ENCODE measurements at places on chromosomes 11 and 22.

- no peak for DNase-seq
Measured at GRCh38 chr22:24335496-24335895, 64.9 kb downstream of the SPECC1L start.

DNA sequence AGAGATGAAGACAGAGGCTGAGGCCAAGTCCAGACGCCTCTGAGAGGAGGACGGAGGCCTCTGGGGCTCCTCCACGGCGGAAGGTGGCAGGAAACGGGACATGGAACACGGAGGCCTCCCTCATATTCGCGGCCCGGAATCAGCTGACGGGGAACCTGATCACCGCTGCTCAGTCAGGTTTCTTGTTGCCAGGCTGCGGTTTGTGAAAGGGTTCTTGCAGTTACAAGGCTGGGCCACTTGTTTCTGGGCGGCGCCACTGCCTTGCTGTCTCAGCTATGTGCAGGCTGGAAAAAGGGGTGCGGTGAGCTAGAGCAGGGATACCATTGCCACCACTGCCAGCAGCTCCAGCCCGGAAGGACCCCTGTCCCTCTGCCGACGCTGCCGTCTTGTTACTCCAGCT lies 10.0 kb upstream of the MMP1 start:
- DNase-seq, result no peak

DNA sequence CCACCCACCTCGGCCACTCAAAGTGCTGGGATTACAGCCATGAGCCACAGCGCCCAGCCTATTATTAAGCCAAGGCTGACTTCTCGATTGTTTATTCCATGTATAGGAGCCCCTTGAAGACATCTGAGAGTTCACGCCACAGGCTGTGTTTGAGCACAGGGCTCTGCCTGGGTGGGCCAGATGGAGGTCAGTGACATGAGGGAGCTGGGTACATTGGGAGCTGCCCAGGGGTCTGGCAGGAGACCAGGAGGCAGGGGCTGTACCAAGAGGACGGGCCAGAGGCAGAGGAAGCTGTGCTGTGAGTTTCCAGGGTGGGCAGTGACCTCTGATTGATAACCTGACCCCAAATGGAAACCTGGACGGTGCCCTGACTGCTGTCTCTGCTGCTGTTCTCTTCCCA lies 5.4 kb downstream of the LMF2 start:
- DNase-seq, result no peak

GRCh38 chr22:40855979-40856512 lies 393 bp downstream of the ST13 start:
- DNase-seq, result no peak

DNA sequence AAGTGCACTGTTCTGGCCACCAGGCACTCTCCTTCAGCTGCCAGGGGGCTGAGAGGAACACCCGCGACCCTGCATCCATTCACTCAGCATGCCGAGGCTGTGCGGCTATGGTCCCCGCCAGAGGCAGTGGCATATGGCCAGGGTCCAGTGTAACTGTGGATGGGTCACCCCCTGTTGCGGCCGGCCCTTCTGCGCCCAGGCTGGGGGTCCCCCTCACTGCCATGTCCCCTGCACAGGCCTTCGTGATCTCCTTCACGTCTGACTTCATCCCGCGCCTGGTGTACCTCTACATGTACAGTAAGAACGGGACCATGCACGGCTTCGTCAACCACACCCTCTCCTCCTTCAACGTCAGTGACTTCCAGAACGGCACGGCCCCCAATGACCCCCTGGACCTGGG lies 20.8 kb upstream of the FADD start:
- no peak for DNase-seq

- DNase-seq, result no peak
Measured at GRCh38 chr11:58057481-58057880, 26.7 kb downstream of the OR6Q1 start.

- DNase-seq, result no peak
Measured at GRCh38 chr11:120344302-120345004, 8.2 kb downstream of the ARHGEF12 start.

DNA sequence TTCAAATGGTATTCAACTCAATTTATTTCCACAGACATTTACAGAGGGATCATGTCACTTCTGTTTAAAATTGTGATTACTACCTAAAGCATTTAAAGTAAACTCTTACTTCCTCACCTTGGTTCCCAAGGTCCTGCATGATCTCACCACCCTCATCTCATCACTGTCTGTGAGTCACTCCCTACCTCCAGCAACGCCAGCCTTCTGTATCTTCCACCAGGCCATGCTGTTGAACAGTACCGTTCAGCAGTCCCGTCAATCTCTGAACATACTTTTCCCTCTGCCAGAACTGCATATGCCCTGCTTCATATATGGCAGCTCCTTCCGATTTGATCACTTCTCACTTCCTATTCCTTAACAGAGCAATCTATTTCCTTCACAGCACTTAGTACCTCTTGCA lies 2.0 kb downstream of the FBXO3 start:
- no peak for DNase-seq

DNA sequence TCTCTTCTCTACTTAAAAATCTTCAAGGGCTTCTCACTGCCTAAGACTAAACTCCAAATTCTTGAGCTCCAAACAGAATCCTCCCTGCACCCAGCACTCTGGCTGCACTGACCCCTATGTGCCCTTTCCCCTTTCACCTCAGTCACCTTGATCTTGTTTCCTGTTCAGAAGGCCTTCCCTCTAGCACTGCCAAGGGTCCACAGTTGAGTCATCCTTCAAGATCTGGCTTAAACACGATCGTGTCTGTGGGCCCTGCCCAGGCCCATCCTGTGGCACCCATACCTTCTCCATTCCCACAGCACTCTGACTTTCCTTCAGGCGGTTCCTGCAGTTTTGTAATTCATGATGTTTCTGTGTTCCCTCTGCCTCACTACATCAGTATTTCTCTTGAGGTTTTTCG lies 129.2 kb downstream of the ARL14EP start:
- DNase-seq, result no peak

GRCh38 chr11:114172055-114172861 lies 112.7 kb downstream of the ZBTB16 start:
- no peak for DNase-seq

DNA sequence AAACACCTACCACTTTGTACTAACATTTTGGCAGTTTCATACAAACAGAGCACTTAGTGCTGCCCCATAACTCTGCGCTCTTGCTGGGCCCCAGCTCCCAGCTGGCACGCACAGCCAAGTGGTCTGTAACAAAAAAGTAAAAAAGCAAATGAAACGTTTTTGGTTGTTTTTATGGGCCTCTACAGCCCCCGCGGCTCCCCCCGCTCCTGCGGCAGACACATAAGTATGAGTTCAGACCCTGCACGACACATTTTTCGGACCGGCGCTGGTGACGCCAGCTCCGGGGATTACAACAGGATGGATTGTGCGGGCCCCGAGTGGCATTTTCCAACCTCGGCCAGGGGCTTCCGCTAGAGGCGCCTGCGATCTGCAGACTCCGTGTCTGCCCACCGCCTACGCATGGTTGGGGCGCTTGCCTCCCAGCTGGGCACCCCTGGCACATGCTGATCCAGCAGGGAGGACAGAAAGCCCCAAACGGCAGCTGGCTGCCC lies 418.2 kb downstream of the SOX6 start:
- DNase-seq, result no peak

DNA sequence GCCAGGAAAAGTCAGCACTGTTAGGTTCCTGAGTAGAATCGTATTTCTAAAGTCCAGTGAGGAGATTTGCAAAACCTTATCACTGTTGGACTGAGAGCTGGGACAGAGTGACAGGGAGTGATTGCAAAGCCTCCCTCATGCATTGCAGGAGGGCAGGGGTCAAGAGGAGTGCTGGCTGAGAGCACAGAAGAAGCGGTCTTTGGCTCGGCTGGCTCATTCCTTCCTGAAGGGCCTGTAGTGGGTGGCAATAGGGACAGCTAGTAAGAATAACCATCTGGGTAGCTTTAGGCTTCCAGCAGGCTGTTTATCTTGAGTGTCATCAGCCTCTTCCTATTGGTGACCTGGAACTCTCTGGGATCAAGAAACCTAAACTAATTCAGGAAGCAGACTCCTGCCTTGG lies 53.4 kb downstream of the CD44 start:
- DNase-seq, result no peak

- DNase-seq, result no peak
Measured at GRCh38 chr11:36750349-36750748, 152.3 kb upstream of the RAG2 start.

GRCh38 chr22:33271390-33272161 lies 213.4 kb upstream of the SYN3 start:
- no peak for DNase-seq

- DNase-seq, result no peak
Measured at GRCh38 chr22:24420072-24420976, 7.1 kb upstream of the ADORA2A start.

GRCh38 chr22:39382410-39382809 lies 17.2 kb upstream of the TAB1 start:
- no peak for DNase-seq
